ENCODE measurements at places on chromosomes 3 and 15. TPM values are rescaled to one million over a fixed set of nuclear protein-coding genes. Genes with fewer than 3 reads are reported as not detected.

TICRR gene
- total RNA-seq, result 20.7 TPM

- H3K4me3 ChIP-seq, result no peak overlapping the region
- H3K27me3 ChIP-seq, result no peaks in the 10 kb centered on the region
- no peaks in the 10 kb centered on the region for H3K4me1 ChIP-seq
- H3K27ac ChIP-seq, result no peak overlapping the region
Observed at GRCh38 chr3:161631536-161631935, 134.9 kb downstream of the OTOL1 start.

STX19 gene
- not detected for total RNA-seq

LCTL gene
- total RNA-seq, result not detected

C3orf52 gene
- 3.1 TPM for total RNA-seq

GRCh38 chr3:124927574-124928045, 6.9 kb downstream of the MUC13 start:
- H3K36me3 ChIP-seq, result no peaks in the 10 kb centered on the region
- DNase-seq, result no peak
- H3K27me3 ChIP-seq, result peaks cover 3% of the 10 kb centered on the region
- no peaks in the 10 kb centered on the region for H3K4me1 ChIP-seq
- H3K4me3 ChIP-seq, result no peak overlapping the region
- no peak overlapping the region for H3K27ac ChIP-seq

SNX1 gene
- 84.2 TPM for total RNA-seq

- H3K27ac ChIP-seq, result no peak overlapping the region
- H3K36me3 ChIP-seq, result peaks cover 10% of the 10 kb centered on the region
- DNase-seq, result no peak
- no peaks in the 10 kb centered on the region for H3K4me1 ChIP-seq
- H3K4me3 ChIP-seq, result no peak overlapping the region
Observed at GRCh38 chr3:142165194-142165593, 15.8 kb upstream of the TFDP2 start.

LDHAL6B gene
- not detected for total RNA-seq

DNA sequence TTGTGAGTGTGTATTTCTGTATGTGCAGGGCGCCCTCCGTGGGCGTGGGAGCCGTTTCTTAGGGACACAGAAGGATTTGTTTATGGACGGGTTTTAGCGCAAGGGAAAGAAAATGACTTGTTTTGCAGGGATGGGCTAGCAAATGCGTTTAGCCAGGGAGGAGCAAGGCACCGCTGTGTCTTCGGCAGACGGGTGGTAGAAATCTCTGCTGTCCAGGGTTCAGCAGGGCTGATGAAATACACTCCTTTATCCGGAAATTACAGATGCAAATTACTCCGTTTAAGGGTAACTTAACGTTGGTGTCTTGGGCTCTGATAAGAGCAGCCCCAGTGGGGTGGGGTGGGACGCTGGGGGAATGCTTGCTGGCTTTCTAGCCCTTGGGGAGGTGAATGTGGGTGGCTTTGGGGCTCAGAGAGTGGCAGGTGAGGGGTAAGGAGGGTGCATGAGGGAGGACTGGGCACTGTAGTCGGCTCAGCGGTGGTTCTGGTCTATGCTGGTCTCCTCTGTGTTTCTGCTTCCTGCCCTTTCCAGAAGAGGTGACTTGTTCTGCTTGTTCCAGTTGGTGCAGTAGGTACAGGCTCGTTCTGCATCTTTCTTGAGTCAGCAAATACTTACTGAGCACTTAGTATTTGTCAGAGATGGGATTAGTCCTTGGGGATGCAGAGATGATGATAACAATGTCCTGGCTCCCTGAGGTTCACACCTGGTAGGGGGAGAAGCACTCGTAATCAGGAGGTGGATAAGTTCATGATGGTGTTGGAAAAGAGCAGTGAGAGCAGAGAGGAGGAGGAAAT, 954 bp downstream of the SV2B start:
- peak overlapping the region; percentile 73 for H3K4me3 ChIP-seq
- no peaks in the 10 kb centered on the region for H3K36me3 ChIP-seq
- peaks cover 67% of the 10 kb centered on the region for H3K27me3 ChIP-seq
- no peak for DNase-seq
- no peak overlapping the region for H3K27ac ChIP-seq

DNA sequence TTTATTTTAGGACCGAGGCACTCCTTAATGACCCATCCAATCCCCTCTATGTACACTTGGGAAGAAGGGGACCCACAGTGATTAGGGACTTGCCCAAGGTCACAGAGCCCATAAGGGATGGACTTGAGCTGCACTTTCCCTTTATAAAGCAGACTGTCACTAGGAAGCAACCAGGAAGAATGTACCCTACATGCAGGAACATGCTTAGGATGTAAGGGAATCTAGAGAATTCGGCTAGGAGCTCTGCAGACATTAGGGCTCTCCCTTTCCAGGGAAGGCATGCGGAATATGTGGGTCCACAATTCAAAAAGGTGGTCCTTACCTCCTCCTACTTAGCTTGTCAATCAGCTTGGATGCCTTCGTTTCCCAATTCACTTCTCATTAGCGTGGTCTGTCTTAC, 78.7 kb downstream of the TMEM266 start:
- no peak overlapping the region for H3K27ac ChIP-seq
- H3K4me3 ChIP-seq, result no peak overlapping the region
- H3K27me3 ChIP-seq, result peaks cover 12% of the 10 kb centered on the region
- H3K4me1 ChIP-seq, result peaks cover 7% of the 10 kb centered on the region
- no peaks in the 10 kb centered on the region for H3K36me3 ChIP-seq

DNA sequence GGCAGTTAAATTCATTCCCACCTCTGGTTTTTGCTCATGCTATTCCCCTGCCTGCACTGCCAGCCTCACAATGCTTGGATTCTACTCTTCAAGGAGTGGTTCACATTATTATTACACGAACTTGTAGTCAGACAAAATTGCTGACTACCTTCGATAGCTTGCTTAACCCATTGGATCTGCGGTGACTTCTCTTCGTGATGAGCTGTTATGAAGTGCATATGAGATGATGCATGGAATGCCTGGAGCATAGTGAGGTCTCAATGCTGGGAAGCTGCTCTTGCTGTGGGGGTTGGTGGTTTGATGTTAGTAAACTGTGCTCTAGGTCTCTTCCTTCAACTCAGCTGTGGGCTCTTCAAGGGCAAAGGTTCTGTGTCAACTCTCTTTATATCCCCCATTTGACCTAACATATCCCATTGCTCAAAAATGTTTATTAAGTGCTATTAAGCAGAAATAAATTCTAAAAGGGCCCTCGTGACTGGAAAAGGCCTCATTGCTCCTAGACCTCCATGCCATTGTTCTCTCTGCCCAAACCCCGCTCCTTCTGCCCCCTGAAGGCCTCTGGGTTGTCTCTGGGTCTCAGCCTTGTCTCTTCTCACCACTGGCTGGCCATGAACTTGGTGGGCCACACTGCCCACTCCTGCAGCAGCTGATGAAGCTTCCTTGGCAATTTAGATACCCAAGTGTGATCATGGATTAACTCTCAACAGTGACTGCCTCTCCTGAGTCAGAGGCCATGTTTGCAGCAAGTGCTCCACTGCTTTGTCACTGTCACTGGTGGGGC, 4.5 kb upstream of the SLCO2A1 start:
- no peaks in the 10 kb centered on the region for H3K36me3 ChIP-seq
- H3K4me1 ChIP-seq, result peaks cover 4% of the 10 kb centered on the region
- no peak for DNase-seq
- H3K27me3 ChIP-seq, result peaks cover 15% of the 10 kb centered on the region
- H3K4me3 ChIP-seq, result no peak overlapping the region
- no peak overlapping the region for H3K27ac ChIP-seq

ZNF620 gene
- 2.3 TPM for total RNA-seq

ADAMTS9 gene
- not detected for total RNA-seq

FEZF2 gene
- total RNA-seq, result not detected

PP2D1 gene
- total RNA-seq, result not detected

BCL2A1 gene
- 88.7 TPM for total RNA-seq

- no peaks in the 10 kb centered on the region for H3K4me1 ChIP-seq
- peaks cover 13% of the 10 kb centered on the region for H3K27me3 ChIP-seq
- DNase-seq, result no peak
- no peak overlapping the region for H3K27ac ChIP-seq
Observed at GRCh38 chr3:120472121-120472844, 21.5 kb upstream of the FSTL1 start.

DNA sequence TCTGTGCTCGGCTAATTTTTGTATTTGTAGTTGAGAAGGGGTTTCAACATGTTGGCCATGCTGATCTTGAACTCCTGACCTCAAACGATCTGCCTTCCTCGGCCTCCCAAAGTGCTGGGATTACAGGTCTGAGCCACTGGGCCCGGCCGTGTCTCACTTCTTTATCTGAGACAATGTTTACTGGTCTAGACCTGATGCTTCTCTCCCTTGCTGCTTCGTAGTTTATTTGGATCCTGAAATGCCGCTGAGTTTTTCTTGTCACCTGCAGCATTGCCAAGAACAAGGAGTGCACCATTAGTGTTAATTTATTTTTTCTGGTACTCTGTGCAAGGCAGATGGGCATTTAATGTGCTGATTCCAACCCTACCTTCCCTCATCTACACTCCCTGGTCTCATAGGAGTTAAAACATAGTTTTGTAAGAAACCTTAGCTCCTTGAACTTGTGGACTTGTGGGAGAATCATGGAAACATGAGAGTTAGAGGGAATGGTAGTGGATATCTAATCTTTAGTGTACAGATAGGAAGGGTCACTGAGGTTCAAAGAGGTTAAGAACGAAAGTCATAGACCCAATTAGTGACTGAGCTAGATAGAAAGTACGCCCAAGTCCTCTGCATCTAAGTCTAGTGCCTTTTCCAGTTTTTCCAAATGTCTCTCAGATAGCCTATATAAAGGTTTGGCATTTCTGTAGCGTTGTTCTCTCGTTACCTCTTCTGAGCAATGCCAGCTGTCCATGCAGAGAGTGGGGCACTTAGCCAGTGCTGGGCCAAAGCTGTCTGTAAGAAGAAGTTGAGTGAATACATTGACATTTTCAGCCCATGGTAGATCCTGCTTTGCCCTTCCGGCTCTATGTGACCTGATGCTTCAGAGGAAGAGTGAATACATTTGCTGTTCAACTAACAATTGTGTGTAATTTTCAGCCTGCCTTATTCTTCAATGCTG, 244.1 kb downstream of the LPP start:
- H3K27me3 ChIP-seq, result no peaks in the 10 kb centered on the region
- H3K4me3 ChIP-seq, result peak overlapping the region; percentile 2
- no peak for DNase-seq
- H3K27ac ChIP-seq, result no peak overlapping the region
- H3K36me3 ChIP-seq, result no peaks in the 10 kb centered on the region

DNAJC13 gene
- 32.8 TPM for total RNA-seq

DNA sequence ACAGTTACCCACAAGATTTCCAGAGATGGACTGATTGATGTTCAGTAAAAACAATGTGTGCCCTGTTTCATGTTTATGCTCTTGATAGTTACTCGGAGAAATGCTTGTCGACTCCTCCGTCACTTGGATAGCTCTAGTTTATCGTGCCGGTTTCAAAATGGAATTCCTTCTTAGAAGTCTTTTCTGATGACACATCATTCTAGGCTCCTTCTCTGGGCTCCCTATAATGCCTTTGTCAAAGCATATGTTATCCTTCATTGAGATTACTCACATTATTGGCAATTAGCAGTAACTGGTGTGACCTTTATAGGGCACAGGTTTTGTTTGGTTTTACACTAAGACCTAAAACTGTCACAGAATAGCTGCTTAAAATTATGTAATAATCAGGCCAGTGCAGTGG, 201.8 kb downstream of the CNTN6 start:
- H3K4me3 ChIP-seq, result no peak overlapping the region
- no peaks in the 10 kb centered on the region for H3K4me1 ChIP-seq
- H3K27me3 ChIP-seq, result no peaks in the 10 kb centered on the region
- H3K36me3 ChIP-seq, result no peaks in the 10 kb centered on the region
- no peak overlapping the region for H3K27ac ChIP-seq
- no peak for DNase-seq

AQP9 gene
- not detected for total RNA-seq

SLC6A1 gene
- not detected for total RNA-seq

DNA sequence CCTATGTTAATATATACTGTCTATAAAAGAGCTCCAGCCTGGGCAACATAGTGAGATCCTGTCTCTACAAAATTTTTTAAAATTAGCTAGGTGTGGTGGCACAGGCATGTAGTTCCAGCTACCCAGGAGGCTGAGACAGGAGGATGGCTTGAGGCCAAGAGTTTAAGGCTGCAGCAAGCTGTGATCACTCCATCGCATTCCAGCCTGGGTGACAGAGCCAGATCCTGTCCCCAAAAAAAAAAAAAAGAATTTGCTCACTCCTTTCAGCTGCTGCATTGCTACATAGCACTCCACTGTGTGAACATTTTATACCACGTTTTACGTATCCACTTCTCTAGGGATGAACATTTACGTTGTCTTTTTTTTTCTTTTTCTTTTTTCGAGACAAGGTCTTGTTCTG, 6.0 kb upstream of the TSEN2 start:
- H3K4me3 ChIP-seq, result no peak overlapping the region
- no peaks in the 10 kb centered on the region for H3K36me3 ChIP-seq
- peaks cover 8% of the 10 kb centered on the region for H3K4me1 ChIP-seq
- H3K27ac ChIP-seq, result no peak overlapping the region
- DNase-seq, result no peak

DNA sequence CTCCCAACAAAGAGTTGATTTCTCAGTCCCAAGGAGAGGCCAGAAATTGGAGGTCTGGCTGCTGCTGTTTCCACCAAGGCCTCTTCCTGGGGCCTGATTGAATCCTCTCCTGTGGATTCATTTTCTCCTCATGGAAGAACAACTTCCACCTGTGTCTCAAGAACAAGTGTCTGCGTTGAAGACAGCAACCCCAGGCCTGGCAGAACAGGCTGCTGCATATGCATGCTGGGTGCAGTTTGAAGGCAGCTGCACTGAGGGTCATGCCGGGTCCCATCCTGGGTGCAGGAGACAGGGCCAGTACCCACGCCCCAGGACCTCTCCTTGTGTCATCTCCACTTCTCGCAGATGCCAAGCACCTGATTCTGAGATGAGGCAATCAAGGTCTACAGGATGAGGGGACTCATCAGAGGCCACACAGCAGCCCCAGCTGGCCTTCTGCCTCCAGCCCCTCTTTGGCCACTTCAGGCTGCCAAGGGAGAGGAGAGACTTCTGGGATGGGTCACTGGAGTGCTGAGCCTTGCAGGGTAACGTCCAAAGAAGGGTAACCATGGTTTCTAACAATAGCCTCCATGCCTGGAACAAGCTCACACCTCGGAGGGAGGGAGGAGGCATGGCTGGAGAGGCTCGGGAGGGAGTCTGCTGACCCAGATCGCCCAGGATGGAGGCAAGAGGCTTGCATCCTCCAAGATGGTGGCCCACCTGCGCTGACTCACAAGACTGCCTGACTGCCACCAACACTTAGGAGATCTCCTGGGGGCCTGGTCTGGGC, 30.0 kb downstream of the HCN4 start:
- no peaks in the 10 kb centered on the region for H3K36me3 ChIP-seq
- no peaks in the 10 kb centered on the region for H3K4me1 ChIP-seq
- no peak overlapping the region for H3K4me3 ChIP-seq
- DNase-seq, result no peak
- H3K27me3 ChIP-seq, result peaks cover 3% of the 10 kb centered on the region
- H3K27ac ChIP-seq, result no peak overlapping the region

PLSCR1 gene
- 64.3 TPM for total RNA-seq
